Fibroblast of villous mesenchyme (primary cell): ENCODE measurements at places on chromosomes 6 and 20.

DNA sequence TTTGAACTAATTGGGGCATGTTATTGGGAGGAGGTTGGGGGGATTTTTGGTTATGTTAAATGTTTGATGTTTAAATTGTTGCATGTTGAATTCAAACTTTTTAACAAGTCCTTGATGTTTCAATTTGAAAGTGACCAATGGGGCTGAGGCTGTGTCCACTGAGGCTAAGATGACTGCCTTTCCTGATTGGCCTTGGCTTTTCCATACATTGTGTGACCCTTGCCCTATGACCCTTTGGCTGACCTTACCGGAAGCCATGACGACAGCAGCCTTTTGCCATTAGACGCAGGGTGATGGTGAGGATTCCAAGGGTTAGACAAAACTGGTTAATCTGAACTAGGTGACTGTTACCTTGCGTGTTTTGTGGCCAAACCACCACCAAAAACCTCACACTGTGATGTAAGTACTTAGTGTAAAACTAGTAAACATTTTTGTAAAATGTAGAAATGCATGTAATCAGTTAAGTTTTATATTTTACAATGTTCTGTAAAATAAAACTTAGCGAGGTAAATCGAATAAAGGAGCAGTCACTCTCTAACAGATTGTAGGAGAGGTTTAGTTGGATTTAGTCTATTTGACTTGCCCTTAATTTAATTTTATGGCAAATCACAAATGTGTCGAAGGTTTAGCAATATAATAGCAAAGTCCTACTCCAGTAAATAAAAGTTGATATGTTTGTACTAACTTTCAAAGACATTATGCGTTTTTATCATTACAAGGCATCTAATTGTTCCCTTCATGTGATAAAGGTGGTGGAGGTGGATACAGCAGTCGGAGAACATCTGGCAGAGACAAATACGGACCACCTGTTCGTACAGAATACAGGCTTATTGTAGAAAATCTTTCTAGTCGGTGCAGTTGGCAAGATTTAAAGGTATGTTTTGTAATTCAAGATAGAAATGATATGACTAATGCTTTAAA, 1.6 kb downstream of the SRSF6 start:
- DNase-seq = peak; percentile 41

- DNase-seq = peak; percentile 57
These were observed 784 bp downstream of the FKBP5 start for GRCh38 chr6:35687658-35688604.

GRCh38 chr6:43774776-43775534, 4.9 kb downstream of the VEGFA start:
- peak; percentile 74 for DNase-seq

- DNase-seq = no peak
These were observed 19.7 kb upstream of the MROH8 start for GRCh38 chr20:37198932-37199660.

- no peak for DNase-seq
These were observed 23.5 kb downstream of the TM9SF4 start for GRCh38 chr20:32132911-32133549.
